ENCODE measurements at places on chromosomes 11 and 22.

DNA sequence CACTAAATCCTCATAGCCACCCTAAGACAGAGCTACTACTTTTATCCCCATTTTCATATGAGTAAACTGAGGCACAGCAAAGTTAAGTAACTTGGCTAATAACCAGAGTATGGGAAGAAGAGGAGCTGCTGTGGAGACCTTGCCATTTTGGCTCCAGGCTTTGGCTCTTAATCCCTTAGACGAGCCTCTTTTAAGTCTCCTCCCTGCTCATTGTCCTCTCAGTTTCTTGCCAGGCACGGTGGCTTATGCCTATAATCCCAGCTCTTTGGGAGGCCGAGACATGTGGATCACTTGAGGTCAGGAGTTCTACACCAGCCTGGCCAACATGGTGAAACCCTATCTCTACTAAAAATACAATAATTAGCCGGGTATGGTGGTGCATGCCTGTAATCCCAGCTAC is 78.6 kb downstream of the PRR5L start:
- no peak for DNase-seq

DNA sequence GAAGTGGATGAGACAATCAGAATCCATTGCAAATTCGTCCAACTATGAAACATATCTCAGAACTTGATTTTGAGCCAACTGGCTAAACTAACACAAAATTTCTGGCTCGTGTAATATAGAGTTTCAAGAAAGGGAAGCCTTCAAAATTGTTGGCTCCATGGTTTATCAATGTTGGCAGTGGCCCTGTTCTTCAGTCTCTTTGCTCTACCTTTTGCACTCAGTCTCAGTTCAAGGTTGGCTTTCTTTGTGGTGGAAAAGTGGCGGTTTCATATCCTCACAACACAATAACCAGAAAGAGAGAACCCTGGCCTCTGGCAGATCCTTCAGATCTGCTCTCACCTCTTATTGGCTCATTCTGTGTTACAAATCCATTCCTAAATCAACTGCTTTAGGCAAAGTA is 473.8 kb upstream of the API5 start:
- no peak for DNase-seq

- DNase-seq = peak; percentile 53
These were observed 3.7 kb upstream of the POLD4 start for GRCh38 chr11:67356864-67357561.

DNA sequence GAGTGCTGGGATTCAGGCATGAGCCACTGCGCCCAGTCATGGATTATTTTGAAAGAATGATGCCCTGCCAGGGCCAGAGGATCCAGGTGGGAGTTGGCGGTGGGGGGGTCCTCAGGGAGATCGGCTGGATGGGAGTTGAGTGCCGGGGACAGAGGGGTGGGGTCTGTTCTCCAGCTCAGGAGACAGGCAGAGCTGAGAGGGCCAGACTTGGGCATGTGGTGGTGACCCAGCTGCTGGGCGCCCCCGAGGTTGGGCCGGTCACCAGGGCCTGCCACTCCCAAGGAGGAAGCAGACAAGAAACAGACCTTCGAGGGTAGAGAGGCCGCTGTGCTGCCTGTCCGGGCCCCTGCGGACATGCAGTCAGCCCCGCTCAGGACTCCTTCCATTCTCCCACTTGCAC is 11.8 kb upstream of the PRODH start:
- DNase-seq = no peak

- DNase-seq = no peak
These were observed 208.6 kb downstream of the CWF19L2 start for GRCh38 chr11:107249054-107249453.

- no peak for DNase-seq
These were observed 1340.1 kb downstream of the TBC1D22A start for GRCh38 chr22:48102581-48102980.

DNA sequence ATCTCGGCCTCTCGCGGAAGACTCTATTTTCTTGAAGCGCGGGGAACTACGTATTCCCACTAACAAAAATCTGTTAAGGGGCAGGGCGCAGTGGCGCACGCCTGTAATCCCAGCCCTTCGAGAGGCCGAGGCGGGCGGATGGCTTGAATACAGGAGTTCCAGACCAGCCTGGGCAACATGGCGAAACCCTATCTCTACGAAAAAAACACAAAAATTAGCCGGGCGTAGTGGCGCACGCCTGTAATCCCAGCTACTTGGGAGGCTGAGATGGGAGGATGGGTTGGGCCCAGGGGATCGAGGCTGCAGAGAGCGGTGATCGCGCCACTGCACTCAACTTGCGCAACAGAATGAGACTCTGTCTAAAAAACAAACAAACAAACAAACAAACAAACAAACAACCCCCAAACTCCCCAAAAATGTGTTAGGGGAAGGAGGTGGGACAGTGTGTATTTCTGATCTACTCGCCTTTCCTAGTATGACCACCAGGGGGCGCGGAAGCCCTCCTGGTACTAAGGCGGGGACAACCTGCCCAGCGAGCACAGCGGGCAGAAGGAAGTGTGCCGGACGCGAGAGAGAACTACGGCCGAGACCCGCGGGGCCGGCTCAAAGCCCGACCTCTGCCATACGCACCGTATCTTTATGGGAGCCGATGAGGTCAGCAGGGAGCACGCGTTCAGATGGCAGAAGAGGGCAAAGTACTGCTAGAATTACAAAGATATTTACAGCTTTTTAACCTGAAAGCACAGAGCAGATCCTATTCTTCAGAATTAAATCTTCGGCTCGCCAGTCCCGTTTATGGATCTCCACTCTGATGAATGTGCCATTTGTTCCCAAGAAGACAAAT is 1.3 kb upstream of the STX3 start:
- peak; percentile 70 for DNase-seq

GRCh38 chr11:4467811-4468606 is 14.4 kb upstream of the OR52K1 start:
- DNase-seq = no peak

DNA sequence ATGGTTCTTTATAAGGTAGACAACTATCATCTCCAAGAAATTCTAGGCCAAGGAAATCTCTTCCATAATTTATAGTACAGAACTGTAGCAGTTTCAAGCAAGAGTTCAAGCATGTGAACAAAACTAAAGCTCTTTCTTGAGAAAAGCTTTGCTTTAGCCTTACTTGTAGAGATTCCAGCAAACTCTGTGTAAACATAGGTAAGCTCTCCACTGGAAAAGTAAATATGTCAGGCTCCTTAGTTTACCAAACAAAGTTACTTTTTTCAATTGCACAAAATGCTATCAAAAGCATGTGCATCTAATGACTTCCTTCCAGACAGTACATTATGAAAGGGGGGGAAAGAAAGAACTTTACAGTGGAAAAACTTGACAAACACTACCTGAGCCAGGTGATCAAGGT is 125.0 kb downstream of the SIK3 start:
- no peak for DNase-seq

- no peak for DNase-seq
These were observed 485 bp downstream of the KCNJ4 start for GRCh38 chr22:38454353-38455075.

DNA sequence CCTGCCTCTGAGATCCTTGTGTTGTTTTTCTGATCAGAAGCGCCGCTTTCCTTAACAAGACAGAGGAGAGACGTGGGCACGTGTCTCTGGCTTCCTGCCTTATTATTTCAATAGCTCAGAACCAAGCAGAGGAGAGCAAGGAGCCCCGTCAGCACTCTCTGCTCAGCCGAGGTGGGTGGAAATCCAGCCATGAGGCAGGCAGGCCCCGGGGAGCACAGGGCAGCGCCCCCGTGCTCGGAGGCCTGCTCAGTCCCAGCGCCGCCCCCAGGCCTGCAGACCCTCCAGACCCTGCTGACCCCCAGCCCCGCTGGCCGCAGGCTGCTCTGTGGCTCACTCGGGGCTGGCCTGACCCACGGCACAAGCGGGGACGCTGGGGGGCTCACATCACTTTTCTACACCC is 162.8 kb downstream of the BRD1 start:
- no peak for DNase-seq

DNA sequence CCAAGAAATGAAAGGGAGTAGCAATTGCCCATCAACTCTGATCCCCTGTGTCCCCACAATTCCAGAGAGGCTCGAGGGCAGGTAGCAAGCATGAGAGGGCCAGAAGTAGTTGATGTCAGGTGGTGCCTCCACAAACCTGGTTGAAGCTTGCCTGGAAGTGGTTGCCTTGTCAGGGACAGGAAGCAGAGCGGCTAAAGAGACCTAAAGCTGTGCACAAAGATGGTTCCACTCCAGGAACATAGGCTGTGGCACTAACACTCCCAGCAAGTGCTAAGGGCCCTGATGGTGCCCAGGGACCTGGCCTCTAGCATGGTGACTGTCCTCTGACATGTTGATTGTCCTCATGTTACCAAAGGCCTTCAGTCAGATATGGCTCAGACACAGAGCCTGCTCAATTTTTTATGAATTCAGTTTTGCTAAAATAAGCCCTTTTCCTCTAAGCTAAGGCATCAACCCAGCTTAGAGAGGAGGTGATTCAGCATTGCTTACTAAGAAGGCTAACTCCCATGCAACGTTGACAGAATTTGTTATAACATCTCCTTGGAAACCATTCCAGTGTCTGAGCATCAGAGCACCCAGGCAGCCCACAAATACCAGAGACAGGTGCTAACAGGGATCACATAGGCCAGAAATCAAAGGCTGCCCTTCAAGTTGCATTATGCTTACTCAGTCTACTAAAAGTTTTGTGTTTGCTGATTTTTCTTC is 196.3 kb upstream of the ARHGAP20 start:
- no peak for DNase-seq

DNA sequence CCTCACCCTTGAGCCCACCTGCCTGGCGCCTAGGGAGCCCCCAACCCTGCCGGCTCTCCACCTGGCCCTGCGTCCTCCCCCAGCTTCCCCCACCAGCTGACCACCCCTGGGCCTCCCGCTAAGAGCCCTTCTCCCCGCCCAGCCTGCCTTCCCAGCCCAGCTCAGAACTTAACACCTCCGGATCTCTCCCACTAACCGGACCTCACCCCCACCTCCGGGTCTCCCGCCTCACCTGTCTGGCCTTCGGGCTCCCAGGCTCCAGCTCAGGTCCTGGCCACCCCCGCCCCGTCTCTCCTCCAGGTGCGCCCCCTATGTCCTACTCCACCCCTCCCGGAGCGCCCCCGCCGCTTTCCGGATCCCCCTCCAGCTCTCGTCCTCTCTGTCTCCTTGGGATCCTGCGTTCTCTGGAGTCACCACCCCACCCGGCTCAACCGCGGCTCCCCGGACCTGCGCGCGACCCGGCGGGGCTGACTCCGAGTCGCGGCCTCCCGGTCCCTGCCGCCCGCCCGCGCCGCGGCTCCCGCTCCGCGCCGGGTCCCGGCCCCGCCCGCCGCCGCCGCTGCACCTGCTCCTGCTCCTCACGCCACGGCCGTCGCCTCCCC is at the start of gene KCNJ11:
TSS of gene KCNJ11 (minus strand) at position 51 of the 602 bp plus-strand sequence. CDS start 568 bp downstream, outside the sequence.
- DNase-seq = no peak

DNA sequence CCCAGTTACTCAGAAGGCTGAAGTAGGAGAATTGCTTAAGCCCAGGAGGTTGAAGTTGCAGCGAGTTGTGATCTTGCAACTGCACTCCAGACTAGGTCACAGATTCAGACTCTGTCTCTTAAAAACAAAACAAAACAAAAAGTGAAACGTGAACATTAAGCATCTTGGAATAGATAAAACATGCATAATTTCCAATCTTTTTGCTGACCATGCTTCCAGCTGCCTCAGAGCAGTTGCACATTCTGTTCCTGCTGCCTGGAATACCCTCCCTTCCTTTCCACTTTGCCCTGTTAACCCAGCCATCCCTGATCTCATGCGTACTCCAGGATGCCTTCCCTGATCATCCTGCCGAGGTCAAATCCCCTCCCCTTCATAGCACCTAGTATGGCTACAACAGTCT is 718 bp upstream of the CCDC88B start:
- DNase-seq = no peak

DNA sequence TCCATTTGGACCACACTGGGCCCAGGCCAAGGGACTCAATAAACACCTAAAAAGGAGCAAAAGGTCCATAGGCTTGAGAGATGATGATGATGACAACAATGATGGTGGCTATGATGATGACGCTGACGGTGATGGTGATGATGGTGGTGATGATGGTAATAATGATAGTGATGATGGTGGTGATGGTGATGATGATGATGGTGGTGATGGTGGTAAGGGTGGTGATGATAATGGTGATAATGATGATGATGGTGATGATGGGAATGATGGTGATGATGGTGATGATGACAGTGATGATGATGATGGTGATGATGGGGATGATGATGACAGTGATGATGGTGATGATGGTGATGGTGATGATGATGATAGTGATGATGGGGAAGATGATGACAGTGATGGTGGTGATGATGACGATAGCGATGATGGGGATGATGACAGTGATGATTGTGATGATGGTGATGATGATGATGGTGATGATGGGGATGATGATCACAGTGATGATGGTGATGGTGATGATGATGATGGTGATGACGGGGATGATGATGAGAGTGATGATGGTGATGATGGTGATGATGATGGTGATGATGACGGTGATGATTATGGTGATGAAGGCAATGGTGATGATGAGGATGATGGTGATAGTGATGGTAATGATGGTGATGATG is 7.1 kb upstream of the RASD2 start:
- no peak for DNase-seq

GRCh38 chr22:50719814-50720300 is 18.1 kb upstream of the ACR start:
- DNase-seq = no peak

DNA sequence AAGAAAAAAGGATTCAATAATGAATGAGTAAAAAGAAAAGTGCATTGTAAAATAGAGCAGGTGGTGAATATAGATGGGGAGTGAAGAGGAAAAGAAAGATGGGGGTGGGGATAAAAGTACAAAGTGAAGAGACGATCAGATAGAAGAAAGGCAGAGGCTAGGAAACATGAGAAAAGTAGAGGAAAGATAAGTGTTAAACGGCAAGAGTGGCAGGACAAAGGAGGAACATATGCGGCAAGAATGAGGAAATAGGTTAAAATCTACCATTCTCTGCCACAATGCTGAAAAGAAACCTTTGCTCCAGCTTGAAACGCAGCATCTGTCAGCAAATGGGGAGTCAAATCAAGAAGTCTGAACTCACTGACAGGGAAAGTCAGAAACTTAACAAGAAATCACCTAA is 6.8 kb downstream of the FUT4 start:
- no peak for DNase-seq

DNA sequence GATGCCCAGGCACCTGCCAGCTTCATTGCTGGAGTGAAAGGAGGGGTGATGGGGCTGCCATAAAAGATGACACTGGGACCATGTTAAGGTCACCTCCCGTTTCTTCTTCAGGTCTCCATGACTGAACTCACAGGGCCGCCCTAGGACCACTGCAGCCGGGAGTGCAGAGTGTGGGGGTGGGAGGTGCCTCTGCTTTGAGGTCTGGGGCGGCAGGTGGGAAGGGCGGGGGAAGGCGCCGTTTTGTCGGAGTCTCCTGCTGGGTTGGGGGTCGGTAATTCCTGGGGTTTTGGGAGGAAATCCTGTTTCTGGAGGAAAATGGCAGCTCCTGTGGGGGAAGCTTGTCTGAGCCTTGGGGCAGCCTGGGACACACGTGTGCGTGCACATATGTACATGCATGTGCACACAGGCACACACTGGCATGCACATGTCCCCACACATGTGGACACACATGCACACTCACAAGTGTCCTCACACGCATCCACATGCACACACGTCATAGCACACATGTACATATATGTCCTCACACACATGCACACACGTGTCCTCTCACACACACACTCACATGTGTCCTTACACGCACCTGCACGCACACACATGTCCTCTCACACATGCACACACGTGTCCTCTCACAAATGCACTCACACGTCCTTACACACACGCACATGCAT is 990.9 kb downstream of the BRD1 start:
- no peak for DNase-seq

- DNase-seq = no peak
These were observed 1417.4 kb downstream of the TBC1D22A start for GRCh38 chr22:48179571-48180546.

GRCh38 chr22:39457198-39457555 is 365 bp downstream of the MGAT3 start:
- DNase-seq = no peak

Measured in activated T-helper 1 cell treated with anti-CD3 and anti-CD28 coated beads, Interleukin-2, amount 50 U/mL, for 16 hours (primary cell).